CD8-positive, alpha-beta memory T cell (primary cell): ENCODE measurements at places on chromosomes 2 and 18. TPM values are rescaled to one million over a fixed set of nuclear protein-coding genes. Genes with fewer than 3 reads are reported as not detected.
A peak's percentile ranks its signal among the peaks of the same experiment; 100 is the strongest.

GRCh38 chr2:120141300-120142069 is 81.7 kb downstream of the TMEM185B start:
- no peak overlapping the region for H3K27ac ChIP-seq
- H3K36me3 ChIP-seq: no peaks in the 10 kb centered on the region
- no peak overlapping the region for H3K4me3 ChIP-seq
- H3K4me1 ChIP-seq: no peaks in the 10 kb centered on the region

GRCh38 chr2:68365087-68365486 is at the start of gene PLEK:
PLEK (plus strand) TSS chr2:68365282; CDS start chr2:68365352, 70 bp downstream.
- H3K4me3 ChIP-seq: peak within 1 kb of the TSS; percentile 56
- no peaks in the 10 kb centered on the region for H3K36me3 ChIP-seq
- H3K27me3 ChIP-seq: no peaks in the 10 kb centered on the region
- peaks cover 23% of the 10 kb centered on the region for H3K4me1 ChIP-seq

DNPEP gene
- 69.1 TPM for polyA plus RNA-seq

DNA sequence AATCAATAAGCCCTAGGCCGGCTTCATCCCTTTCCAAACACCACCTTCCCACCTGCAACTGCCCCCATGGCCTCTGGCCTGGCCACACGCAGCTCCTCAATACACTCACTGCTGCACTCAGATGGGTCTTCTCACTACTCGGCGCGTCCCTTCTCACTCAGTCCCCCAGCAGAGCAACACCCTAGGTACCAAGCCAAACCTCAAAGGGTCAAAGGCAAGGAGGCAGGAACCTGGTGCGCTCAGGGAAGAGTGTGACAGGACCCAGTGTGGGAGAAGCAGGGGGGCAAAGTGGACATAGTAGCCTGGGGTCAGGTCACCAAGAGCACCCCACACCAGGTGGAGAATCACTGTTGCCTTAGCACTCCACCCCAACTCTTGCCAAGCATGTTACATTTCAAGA is 90.6 kb downstream of the TTC32 start:
- no peaks in the 10 kb centered on the region for H3K27me3 ChIP-seq
- DNase-seq: no peak
- no peak overlapping the region for H3K4me3 ChIP-seq
- no peaks in the 10 kb centered on the region for H3K36me3 ChIP-seq
- H3K27ac ChIP-seq: no peak overlapping the region

TNFAIP6 gene
- not detected for polyA plus RNA-seq

- DNase-seq: no peak
- no peaks in the 10 kb centered on the region for H3K36me3 ChIP-seq
- H3K4me3 ChIP-seq: no peak overlapping the region
- no peaks in the 10 kb centered on the region for H3K4me1 ChIP-seq
These were observed 12.2 kb downstream of the TM4SF20 start for GRCh38 chr2:227366769-227367426.

ELAC1 gene
- polyA plus RNA-seq: 15.0 TPM

DNA sequence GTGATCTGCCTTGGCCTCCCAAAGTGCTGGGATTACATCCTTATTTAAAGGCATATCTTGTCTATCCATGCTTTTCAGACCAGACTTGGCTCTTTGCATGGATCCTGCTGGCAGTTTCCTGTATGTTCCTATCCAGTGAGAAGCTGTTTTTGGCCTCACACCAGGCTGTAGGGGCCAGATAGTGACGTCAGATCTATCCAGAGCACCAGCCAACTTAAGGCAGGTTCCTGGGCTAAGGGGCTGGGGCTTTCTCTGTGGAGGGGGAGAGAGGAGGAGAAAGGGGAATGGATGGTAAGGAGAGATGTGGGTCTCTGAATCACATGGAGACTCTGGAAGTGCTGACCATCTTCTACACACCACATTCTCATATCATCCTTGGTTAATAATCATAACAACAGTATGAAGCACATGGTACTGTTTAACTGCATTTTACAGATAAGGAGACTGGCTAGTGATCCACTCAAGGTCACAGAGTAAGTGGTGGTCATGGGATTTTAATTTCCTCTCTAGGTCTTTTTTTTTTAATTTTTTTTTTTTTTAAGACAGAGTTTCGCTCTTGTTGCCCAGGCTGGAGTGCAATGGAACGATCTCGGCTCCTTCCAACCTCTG is 2.0 kb upstream of the FAM117B start:
- peaks cover 29% of the 10 kb centered on the region for H3K4me1 ChIP-seq
- no peaks in the 10 kb centered on the region for H3K27me3 ChIP-seq
- no peak for DNase-seq
- H3K4me3 ChIP-seq: no peak overlapping the region
- no peak overlapping the region for H3K27ac ChIP-seq

AMER3 gene
- not detected for polyA plus RNA-seq

DNA sequence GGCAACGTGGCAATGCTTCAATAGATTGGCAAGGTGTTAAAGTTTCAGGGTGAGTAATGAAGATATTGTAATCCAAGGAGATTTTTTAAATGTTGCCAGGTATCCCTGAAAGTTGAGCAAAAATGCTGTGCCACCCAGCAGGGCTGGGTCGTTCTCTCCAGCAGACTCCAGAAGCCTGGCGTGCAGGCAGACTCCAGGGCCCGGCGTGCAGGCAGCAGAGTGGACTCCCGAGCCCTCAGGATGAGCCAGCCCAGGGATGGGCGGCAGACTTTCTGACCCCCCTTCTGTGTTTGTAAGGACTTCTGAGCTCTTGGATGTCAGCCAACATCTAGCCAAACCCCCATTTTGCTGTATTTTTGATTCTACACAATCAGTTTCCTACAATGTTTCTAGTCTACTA is 289.1 kb downstream of the ZNF516 start:
- no peaks in the 10 kb centered on the region for H3K27me3 ChIP-seq
- H3K4me1 ChIP-seq: no peaks in the 10 kb centered on the region
- H3K4me3 ChIP-seq: no peak overlapping the region
- no peak for DNase-seq
- H3K36me3 ChIP-seq: no peaks in the 10 kb centered on the region

SERPINB5 gene
- polyA plus RNA-seq: not detected

DNA sequence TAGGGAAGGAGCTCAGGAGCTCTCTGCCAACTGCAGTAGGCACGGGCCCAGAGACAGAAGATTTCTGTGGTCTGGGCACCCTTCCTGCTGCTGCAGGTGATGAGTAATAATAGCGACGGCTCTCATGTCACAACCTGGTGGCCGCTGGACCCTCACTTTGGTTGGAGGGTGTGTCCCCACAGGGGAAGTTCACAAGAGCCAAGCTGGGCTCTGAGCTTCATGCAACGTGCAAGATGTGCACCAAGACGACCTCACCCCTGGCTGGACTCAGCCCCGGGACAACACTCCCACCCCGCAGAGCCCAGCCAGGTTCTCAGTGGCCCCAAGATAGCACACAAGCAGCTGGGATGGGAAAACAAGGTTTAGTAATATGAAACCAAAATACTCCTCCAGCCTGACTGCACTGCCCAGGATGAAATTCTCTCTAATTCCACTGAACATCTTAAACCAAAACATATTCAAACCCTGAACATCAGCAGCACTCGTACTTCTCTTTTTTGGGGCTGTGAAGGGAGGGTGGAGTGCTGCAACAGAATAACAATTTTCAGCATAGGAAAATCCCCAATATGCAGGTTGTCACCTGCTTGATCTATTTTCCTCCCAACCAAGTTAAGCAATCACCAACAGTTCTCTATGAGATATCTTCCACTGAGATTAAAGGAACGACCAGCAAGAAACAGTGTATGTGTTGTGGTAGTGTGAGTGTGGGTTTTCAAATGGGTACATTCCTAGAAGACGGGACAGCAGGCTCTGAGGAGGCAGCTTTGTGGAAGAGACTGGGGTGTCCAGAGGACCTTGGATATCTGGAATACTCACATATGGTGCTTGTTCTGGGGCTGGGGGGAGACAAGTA is 26.5 kb downstream of the BCL2 start:
- H3K36me3 ChIP-seq: peaks cover 9% of the 10 kb centered on the region
- no peaks in the 10 kb centered on the region for H3K27me3 ChIP-seq
- peak overlapping the region; percentile 12 for H3K27ac ChIP-seq
- peak; percentile 55 for DNase-seq
- H3K4me3 ChIP-seq: peak overlapping the region; percentile 20
- H3K4me1 ChIP-seq: peaks cover 60% of the 10 kb centered on the region

UBXN2A gene
- polyA plus RNA-seq: 14.3 TPM

DNA sequence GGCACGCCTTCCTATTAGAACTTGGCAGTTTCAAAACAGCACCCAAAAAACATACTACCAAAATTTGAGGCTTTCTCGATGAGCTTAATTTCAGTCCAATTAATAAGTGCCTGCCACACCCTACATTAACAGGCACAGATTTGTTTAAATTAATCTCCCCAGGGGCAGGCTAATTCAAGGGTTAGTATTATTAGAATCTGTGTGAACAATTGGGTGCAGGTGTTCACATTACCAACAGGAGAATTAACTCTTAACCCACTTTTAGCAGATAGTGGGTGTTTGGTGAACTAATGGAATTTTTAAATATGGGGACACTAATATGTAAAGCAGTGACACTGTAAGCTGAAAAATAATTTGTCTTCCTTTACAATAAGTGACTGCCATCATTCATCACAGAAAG is 4.1 kb downstream of the MBD2 start:
- H3K4me3 ChIP-seq: no peak overlapping the region
- peaks cover 35% of the 10 kb centered on the region for H3K4me1 ChIP-seq
- H3K27me3 ChIP-seq: no peaks in the 10 kb centered on the region
- no peaks in the 10 kb centered on the region for H3K36me3 ChIP-seq
- H3K27ac ChIP-seq: no peak overlapping the region

SEPTIN10 gene
- polyA plus RNA-seq: 1.2 TPM
